Type B pancreatic cell (in vitro differentiated cells): ENCODE measurements at places on chromosomes 5 and 9.

- no peak for DNase-seq
Measured at GRCh38 chr9:121286973-121287741, 19.2 kb downstream of the GSN start.

DNA sequence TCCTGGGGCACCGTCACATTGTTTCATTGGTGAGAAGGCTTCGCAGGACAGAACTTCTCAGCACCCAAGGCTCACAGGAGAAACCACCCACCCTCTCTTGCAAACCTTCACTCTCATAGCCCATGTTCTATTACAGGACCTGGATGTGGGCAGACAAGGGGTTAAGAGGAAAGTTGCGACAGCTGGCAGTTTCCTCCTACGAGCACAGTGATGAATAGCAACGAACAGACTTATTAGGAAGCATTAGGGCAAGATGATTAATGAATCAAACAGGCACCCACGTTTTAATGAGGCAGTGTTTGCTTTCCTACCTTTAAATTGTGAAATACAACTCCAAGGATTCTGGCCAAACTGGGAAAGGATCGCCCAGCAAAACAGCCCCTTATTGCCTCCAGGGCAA is 339.3 kb downstream of the DRD1 start:
- DNase-seq: no peak

DNA sequence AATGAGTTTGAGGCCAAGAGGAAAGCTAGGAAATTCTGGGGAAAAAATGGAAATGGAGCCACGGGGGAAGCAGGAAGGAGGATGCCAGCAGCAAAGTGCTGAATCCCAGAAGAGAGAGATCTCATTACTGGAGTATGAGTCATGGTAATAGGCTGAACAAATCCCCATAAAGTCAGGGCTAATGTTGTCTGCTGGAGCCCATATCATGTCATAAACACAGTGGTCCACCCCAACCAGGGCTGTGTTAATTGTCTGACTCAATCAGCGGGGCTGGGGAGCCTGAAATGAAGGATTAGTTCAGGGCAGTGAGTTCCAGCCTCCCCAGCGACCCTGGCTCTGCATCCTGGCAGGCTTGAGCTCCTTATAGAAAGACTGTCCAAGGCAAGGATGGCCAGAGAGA is 68.8 kb downstream of the TLR4 start:
- no peak for DNase-seq

- no peak for DNase-seq
Measured at GRCh38 chr9:133552236-133552635, 17.7 kb downstream of the ADAMTSL2 start.

GRCh38 chr9:21836437-21837161 is 34.2 kb downstream of the MTAP start:
- DNase-seq: no peak

DNA sequence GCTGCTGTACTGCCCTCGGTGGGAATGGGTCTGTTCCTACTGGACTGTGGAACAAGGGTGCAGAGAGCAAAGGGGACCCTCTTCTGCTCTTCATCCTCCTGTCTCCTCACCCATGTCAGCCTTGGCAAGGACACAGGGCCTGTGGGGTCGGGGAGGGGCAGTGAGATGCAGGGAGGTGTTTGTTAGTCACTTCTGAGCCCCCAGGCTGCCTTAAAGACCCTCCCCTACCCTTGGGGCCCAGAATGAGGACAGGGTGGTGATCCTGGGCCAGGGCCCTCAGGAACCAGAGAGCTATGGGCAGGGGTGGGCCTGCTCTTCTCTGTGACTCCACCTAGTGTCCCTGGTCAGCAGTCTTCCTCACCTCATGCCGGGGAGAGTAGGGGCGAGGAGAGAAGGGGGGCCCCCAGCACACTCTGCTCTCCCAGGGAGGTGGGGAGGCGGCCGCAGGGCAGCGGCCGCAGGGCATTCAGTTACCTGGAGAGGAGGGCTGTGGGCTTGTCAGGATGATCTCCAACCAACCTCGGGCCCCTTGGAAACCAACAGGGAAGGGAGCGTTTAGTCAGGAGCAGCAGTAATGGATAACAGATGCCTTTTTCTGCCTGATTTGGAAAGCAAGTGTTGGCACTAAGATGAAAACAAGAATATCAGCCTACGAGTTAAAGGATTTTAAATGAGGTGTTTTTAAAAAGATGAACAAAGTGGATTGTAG is 62.0 kb upstream of the GARNL3 start:
- DNase-seq: no peak

DNA sequence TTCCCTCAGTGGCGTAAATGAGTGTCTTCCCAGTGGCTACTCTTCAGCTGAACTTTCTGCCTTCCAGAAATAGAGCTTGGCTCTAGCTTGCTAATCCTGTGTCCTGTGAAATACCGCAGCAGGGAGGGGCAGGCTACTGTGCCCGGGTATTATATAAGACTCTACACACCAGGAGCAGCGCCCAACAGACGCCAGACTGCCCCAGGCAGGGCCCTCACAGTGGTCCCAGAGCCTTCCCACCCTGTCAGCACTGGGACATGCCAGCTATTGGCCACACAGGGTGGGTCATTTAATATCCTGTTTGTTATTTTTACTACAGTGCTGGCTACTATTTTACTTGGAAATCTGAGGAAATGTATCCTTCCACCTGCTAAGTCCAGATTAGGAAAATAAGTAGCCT is 121.0 kb downstream of the FEM1C start:
- no peak for DNase-seq

DNA sequence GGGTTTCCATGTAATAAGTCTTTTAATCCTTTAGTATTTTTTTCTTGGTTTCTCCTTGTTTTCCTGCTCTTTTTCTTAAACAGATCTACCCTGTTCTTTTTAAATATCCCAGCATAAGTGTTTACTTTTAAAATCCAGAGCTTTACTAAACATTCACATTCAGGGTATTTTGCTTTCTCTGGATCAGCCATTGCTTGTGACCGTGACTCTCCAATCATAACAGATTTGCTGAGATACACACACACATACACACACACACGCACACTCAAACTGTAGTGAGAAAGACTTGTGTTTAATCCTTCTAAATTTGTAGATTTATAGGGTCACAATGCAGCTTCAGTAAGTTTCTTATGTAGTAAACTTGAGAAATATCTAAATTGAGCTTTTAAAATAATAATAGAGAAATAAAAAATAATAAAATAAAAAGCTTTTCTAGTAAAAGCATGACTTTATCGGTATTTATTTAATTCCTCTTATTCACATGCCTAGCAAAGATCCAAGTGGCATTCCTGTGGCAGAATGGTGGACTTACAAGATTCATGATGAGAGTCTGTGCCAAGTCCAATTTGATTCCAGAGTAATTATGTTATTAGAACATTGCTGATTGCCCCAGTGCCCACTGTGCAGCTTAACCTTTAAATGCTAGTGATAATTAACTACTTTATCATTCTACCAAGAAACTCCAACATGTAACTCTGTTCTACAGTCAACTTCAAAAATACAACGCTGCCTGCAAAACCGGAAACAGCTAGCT is 129.0 kb downstream of the TLE4 start:
- DNase-seq: no peak

DNA sequence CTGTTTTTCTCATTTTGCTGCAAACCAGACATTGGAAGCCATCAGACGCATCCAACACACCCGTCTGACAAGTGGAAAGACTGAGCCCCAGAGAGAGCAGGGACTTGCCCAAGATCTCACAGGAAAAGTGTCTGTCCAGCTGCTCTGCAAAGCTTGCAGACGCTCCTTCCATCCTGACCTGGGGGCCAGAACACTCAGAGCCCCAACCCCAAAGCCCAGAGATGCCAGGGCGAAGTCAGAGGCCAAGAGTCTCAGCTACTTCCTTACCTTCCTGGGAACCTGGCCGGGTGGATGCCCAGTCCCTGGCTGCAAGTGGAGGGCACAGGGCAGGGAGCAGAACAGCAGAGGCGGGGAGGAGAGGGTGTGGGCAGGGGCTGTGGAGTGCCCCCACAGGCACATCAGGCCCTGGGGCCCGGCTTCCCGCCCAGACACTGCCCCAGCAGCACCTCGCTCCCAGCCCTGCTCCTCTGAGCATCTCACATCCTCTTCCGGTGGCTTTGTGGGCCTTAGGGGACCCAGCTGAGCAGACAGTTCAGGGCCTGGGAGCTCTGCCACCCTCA is 9.7 kb upstream of the RALGDS start:
- DNase-seq: no peak

DNA sequence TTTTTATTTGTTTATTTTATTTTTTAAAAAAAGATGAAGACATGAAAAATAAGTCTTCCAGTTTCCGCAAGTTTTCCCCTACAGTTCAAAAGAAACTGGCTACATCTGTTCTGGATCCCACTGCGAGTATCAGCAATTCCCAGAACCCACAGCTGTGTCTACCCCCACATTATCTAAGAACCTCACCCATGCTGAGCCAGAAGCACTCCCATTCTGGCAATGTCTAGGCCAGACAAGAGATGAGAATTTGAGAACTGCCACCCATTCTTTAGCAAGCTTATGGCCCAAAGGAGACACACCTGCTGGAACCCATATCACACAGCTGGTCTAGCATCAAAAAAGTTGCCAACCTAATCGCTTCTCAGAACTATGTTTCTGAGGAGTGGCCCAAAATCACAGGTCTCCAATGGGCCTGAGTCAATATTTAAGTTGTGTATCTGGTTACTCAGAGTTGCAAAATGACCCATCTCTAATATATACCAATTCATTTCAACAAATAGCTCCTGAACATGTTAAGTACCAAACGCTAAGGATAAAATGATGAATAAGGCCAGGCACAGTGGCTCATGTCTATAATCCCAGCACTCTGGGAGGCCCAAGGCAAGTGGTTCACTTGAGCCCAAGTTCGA is 27.1 kb downstream of the MTMR12 start:
- DNase-seq: no peak

DNA sequence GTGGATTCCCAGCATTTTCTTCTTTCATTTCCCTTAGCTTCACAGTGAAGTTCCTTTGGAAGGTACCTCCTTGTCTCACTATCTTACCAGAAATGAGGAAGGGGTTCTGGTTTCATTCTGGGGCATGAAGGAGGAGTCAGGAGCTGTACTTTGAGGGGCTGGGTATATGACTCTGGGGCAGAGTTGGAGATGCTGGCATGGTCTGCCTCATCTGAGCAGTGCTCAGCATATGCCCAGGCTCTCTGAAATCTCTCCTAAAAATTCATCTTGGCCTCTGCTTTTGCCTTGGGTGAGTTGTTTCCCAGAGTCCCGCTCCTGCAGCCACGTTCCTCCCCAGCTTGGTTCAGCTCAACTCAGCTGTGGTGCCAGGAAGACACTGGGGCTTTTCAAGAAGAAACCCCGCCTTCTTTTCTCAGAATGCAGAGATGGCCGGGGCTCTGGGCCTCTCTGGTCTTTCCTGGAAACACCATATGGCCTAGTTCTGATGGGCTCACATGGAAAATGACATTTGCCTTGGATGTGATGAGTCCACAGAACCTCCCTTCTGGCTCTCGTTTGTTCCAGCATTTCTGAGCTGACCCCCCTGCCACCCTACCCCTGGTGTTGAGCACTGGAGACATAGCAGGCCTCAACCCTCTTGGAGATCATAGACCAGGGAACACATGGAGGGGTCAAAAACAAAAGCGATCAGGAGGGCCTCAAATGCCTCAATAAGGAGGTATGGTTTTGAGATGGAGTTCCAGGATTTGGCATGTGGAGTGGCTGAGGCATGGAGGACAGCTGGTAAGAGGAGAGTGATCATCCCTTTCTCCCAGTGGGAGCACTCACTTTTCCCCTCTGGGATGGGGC is 12.0 kb upstream of the TGFBR1 start:
- no peak for DNase-seq

GRCh38 chr5:72815580-72816283 is 729 bp upstream of the TNPO1 start:
- no peak for DNase-seq

DNA sequence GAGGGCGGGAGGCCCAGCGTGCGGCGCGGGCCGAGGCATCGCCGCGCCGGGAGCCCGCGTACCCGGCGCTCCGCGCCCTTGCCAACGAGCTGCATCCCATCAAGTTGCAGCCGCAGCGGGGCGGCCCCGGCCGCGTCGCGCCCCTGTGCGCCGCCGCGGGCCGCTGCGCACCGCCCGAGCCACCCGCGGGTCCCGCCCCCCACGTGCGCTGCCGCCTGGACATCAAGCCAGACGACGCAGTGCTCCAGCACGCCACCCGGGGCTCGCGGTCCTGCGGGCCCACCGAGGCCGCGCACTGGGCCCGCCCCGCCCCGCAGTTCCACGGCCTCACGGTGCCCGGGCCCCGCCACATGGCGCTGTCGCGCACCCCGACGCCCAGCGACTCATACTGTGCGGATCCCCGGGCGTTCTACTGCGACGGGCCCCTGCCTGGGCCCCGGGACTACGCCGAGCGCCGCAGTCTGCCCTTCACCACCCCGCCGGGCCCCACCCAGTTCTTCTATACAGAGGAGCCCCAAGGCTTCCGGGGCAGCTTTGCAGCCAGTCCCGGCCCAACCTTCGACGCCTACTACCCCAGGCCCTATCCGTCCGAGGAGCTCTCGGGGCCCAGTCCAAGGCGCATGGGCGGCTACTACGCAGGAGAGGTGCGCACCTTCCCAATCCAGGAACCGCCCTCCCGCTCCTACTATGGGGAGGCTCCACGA is 2.6 kb downstream of the AJM1 start:
- no peak for DNase-seq

- no peak for DNase-seq
Measured at GRCh38 chr5:26553079-26553478, 485.3 kb downstream of the CDH9 start.

- DNase-seq: no peak
Measured at GRCh38 chr9:33153666-33154065, 13.5 kb downstream of the B4GALT1 start.

- DNase-seq: no peak
Measured at GRCh38 chr9:94584555-94584954, 9.1 kb downstream of the FBP2 start.

GRCh38 chr5:157159209-157159751 is 6.8 kb downstream of the GARIN3 start:
- DNase-seq: no peak

DNA sequence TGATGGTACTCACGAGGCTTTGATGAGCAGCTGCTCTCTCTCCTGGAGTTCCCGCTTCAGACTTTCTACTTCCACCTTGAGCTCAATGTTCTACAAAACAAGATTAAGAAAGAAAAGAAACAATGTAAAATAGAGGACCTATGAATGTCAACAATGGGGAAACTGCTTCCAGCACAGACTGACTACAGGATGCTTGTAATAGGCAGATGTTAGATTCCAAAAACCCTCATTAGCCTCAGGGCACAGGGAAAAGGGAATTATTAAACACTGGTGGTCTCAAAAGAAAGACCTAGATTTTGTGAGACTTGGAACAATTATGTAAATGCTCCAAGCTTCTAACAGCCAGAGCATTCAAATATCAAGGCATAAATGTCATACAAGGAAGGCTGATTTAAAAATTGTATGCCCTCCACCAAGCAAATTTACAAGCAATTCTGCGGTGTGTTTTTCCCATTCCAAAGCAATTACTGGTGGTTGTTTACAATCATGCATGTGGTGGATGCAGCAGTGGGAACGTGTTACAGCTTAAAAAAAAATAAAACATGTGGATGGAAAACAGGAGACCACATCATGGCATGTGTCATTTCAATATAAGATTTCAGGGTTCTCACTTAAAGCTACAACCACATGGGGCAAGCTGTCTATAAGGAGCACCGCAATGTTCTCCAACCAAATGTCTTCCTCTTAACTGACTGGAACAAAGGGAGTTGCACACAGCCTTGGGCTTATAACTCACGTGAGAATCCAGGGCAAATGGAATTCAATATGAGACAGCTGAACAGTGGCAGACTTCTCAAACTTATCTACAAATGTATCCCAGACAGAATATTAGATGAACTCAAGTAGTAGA is 34.0 kb downstream of the CDK5RAP2 start:
- no peak for DNase-seq

GRCh38 chr5:126119887-126120442 is 303.2 kb upstream of the GRAMD2B start:
- DNase-seq: no peak
